HEK293T (cell line): ENCODE measurements at places on chromosomes 3 and 15.

GRCh38 chr3:11996480-11996879 is 7.7 kb upstream of the SYN2 start:
- no peak for DNase-seq

- DNase-seq = no peak
These were observed 355.5 kb downstream of the TIGIT start for GRCh38 chr3:114649331-114649730.

- DNase-seq = no peak
These were observed 70.1 kb downstream of the HOMER2 start for GRCh38 chr15:82882273-82882928.

- DNase-seq = no peak
These were observed 34.0 kb downstream of the TPRA1 start for GRCh38 chr3:127556565-127556964.

GRCh38 chr15:77631745-77632533 is 773 bp downstream of the LINGO1 start:
- peak; percentile 53 for DNase-seq

GRCh38 chr15:48940508-48940907 is 23.2 kb downstream of the SHC4 start:
- no peak for DNase-seq

DNA sequence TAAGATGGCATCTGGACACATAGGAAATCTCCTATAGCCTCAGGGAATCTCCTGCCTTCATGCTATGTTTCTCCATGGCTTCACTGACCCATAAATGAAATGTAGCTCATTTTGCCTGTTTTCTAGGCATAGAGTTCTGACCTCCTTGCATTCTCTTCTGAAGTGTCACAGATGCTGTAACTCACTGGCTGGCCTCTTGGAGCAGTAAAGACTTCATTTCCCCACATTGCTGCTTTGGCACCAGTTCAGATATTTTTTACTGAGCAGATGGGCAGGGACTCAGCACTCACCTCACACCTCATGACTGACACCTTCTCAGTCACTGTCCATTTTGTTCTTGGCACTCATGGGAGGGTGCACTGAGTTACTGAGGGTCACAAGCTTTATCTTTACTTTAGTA is 286.7 kb upstream of the TGFBR2 start:
- peak; percentile 44 for DNase-seq

DNA sequence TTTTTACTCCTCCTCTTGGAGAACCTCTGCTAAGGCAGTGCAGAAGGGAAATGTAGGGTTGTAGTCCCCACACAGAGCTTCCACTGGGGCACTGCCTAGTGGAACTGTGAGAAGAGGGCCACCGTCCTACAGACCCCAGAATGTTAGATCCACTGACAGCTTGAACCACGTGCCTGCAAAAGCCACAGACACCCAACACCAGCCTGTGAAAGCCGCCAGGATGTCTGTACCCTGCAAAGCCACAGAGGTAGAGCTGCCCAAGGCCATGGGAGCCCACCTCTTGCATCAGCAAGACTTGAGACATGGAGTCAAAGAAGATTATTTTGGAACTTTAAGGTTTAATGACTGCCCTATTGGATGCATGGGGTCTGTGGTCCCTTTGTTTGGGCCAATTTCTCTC is 112.1 kb downstream of the RSL24D1 start:
- no peak for DNase-seq

GRCh38 chr15:48565560-48566482 is 79.7 kb downstream of the FBN1 start:
- no peak for DNase-seq

DNA sequence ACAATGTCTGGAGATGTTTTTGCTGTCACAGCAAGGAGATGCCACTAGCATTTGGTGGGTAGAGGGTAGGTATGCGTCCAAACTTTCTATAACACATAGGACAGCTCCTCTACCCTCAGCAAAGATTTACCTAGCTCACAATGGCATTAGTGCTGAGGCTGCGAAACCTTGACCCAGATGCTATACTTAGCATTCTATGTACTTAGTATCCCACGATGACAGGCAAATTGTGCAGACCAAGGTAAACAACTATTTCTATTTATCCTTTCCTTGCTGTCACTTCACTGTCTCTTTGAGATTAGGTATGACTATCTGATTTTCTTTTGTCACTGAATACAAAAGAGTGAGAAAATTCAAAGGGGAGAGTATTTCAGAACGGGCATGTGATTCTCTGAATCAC is 265.2 kb upstream of the ZNF385D start:
- no peak for DNase-seq

DNA sequence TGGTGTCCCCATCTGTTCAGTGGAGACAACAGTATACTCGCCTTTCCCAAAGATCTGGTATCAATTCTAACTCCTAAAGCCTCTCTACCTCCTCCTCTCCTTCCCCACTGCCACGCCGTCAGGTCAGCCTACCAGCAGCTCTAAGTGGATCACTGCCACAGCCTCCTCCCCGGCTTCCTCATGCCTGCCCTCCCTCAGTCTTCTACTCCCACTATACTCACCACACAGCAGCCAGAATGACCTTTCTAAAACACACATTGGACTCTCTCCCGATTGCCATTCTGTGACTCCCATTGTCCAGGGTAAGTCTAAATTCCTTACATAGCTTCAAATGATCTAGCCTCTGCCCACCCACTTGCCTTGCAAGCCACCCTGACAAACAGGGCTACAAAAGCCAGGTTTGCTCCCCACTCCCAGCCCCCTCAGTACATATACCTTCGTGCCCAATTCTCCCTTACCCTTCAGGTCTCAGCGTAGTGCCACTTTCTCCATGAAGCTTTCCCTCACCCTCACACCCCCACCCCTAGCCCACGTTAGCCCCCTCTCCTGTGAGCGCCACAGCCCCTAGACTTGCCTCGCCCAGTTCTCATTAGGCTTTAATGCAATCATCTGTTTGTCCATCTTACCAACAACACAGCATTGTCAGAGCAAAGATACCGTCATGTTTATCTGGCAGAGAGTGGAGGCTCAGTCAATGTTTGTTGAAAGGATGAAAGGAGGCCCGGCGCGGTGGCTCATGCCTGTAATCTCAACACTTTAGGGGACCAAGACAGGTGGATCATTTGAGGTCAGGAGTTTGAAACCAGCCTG is 9.5 kb upstream of the SEMA7A start:
- DNase-seq = no peak

DNA sequence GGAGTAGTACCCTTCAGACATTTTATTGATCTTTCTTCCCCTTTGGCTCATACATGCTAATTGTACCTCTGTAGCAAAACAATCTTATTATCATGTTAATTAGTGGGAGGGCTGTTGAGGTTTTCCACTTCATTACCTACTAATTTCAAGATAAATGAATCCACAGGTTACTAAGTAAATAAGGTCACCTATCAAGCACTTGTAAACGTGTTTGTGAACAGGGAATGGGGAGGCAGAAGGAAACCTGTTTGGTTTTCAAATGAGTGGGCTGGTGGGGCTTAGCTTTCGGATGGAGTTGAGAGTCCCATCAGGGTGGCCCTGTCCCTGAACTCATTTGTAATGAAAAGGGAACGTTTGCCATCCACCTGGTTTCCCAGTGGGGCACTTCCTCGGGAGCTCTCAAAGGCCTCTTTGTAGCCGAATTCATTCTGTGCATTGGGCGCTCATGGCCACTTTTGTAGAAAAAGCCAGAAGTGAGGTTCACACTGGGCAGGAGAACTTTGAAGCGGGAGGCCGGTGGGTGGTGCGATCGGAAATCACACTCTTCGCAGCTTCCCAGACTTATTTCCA is 419.8 kb upstream of the NR2F2 start:
- no peak for DNase-seq

DNA sequence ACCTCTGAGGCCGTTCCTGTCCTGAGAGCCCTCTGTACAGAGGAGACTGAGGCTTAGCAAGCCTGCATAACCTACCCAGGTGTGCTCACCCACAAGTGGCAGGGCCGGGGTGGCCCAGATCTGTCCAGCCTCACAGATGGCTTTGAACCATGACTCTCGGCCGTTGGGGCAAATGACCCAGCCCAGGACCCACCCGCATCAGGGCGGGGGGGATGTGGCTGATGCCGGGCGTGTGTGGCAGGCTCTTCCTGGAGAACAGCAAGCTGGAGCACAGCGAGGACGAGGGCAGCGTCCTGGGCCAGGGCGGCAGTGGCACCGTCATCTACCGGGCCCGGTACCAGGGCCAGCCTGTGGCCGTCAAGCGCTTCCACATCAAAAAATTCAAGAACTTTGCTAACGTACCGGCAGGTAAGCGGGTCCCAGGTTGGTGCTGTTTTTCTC is 133.5 kb downstream of the LRRK1 start:
- DNase-seq = no peak

DNA sequence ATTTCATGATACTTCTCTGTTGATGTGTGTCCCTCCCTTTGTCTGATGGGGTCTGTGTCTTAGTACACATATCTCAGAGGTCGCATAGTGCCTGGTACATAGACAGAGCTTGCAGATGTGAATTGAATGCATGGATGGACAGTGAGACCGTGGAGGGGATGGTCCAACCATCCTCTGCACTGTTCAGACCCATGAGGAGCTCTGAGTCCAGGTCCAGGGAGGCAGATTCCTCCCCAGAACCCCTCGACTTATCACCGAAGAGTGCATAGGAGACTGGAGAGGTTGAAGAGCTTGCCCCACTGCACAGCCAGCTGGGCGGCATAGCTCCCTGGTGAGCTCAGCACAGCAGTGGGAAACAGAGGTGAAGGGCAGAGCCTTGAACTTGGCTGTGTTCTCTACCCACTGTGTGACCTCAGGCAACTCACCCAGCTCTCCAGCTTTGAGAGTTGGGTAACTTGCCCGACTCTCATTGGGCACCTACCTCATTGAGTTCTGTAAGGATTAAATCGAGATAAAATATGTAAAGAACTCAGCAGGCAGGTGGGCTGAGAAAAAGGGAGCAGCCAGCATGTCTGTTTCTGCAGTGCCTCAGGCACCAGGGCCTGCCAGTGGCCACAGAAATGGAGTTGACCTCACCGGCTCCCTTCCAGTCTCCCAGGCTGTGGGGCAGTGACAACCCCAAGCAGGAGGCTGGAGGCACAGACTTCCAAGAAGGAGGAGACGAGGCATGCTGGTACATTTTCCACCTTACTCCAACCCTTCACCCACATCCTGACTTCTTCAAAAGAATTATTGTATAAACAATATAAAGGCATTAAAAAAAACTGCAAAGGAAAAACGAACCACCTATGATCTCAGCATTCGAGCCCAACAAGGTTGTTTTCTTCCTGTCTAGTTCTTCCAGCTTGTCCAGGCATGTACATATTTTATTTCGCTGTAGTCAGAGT is 54.1 kb upstream of the TFRC start:
- DNase-seq = no peak

GRCh38 chr15:43209059-43209824 is 11.6 kb downstream of the EPB42 start:
- DNase-seq = peak; percentile 36

DNA sequence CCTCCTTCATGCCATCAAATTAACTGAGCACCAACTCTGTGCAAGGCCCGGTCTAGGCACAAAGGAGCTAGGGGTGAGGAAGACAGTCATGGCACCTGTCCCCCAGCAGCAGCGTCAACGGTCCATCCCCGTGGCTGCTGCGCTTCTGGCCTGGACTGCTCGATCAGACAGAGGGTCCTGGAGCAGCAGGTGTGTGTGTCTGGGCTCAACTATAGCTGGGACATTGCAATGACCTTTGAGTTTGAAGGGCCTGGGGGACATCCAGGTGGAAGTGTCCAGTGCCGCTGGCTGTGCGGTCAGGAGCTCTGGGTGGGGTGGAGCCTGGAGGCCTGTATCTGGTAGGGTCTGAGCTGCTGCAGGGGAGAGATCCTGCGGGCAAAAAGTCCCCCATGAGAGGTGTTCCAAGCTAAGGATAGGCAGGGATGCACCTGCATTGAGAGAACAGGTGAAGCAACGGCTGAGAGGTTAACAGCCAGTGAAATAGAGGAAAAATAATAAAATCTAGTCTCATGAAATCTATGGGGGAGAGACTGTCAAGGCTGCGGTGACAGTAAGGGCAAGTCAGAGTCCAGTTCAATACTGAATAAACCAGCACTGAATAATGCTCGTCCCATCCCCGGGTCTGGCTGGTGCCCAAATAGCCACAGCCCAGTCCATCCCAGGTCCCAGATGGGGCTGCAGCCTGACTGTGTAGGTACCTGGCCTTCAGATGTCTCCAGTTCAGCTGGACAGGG is 25.4 kb upstream of the SLC41A3 start:
- no peak for DNase-seq

DNA sequence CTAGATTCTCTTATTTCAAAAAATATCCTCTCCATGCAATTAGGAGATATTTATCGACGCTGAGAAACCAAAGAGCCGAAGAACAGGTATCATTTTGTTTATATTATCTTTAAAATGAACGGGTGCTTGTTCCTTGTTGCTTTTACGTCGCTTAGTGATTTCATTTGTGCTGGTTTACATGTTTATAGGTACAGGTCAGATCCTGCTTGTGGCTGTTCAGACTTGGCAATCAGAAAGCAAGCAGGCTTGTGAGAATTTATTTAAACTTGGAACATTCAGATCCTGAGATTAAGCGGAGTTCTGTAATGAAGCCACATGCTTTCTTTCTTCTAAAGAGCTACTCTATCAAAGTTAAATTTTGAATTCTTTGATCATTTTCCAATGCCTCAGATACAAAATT is 43.0 kb upstream of the ATP2C1 start:
- DNase-seq = no peak

DNA sequence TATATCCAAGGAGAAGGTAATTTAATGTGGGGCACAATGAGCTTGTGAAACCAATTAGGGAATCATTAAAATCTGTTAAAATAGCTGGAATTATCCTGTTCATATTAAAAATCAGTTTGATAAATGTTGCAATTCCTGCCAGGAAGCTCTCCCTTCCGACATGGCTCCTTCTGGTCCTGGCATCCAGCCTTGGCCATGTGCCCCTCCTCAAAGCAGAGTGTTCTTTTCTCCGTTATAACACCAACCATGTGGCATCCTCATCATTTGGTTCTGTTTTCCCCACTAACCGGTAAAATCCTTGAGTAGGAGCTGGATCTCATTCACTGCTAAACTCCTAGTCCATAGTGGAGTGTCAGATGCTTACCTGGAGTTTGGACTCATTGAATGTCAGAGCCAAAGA is 127.2 kb downstream of the ARNT2 start:
- no peak for DNase-seq

GRCh38 chr3:43688245-43688650 is 2.5 kb upstream of the ABHD5 start:
- DNase-seq = no peak

GRCh38 chr15:74958320-74958907 is 1.8 kb upstream of the RPP25 start:
- DNase-seq = no peak

GRCh38 chr15:92928225-92928750 is 28.2 kb downstream of the CHD2 start:
- DNase-seq = no peak

- no peak for DNase-seq
These were observed 20.5 kb downstream of the TRH start for GRCh38 chr3:129994883-129995559.

- DNase-seq = no peak
These were observed 13.2 kb upstream of the PTPN23 start for GRCh38 chr3:47367631-47368030.

DNA sequence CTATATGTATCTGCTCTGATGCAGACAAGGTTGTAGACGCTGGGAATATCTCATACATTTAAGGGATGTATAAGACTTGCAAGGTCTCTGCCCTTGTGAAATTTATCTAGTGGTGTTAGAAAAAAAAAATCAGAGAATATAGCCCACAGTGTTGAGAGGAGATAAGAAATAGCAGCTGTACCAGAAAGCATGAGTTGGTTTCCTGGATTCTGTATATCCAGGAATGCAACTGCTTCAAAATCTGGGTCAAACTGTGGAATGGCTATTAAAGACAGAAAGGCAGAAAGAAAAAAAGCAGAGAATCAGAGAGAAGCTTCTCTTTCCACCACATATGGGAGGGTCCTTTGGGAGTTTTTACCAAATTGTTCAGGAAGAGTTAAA is 1.5 kb upstream of the TMEM212 start:
- DNase-seq = no peak

GRCh38 chr3:188796122-188796631 is 375.6 kb upstream of the TPRG1 start:
- DNase-seq = no peak
